ENCODE measurements at places on chromosomes 12 and 14.

GRCh38 chr12:40405419-40405818, 180.6 kb downstream of the LRRK2 start:
- no peak for DNase-seq

DNA sequence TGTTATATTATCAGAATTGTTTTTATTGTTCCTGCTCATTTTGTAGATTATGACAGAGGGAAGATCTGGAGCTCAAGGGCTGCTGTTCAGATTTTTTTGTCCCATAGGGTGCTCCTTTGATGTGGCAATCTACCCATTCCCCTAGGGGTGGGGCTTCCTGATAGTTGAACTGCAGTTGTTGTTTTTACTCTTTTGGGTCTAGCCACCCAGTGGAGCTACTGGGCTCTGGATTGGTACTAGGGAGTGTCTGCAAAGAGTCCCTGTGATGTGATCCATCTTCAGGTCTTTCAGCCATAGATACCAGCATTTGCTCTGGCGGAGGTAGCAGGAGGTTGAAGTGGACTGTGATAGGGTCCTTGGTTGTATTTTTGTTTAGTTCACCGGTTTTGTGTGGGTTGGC, 57.9 kb upstream of the SLCO1B1 start:
- DNase-seq, result no peak

- no peak for DNase-seq
These were observed 184.7 kb downstream of the TSPAN9 start for GRCh38 chr12:3261782-3262359.

DNA sequence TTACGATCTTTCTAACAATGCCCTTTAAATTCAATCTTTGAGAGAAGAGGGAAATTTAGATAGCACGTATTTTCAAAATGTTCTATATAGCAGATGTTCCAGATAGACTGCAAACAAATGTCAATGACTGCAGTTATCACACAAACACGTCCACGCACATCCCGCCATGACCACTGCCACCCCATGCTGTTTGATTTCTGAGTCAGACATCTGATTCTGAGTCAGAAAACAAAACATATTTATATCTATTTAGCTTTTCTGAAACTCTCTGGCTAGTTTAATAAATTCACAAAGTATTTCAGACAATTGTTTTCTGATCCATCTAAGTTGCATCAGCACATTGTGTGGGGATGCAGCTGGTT, 105.9 kb upstream of the BCAT1 start:
- no peak for DNase-seq

GRCh38 chr14:53924753-53925152, 31.9 kb downstream of the BMP4 start:
- no peak for DNase-seq

DNA sequence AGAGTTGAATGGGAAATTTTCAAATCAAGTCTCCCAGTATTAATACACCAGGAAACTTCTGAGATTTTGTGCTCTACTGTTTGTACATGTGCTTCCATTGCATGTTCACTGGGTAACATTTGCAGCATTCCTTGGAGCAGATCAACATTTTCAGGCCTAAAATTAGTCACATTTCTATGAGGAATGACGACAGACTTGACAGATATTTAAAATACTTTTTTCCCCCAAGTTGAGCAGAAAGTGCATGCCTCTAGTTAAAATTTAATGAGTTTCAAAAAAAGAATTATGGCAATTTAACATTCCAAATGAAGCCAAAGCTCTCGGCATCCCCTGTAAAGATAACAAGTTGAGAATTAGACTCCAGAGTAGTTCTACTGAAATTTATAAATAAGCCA, 72.3 kb downstream of the C12orf42 start:
- no peak for DNase-seq

GRCh38 chr12:30296486-30296885, 399.2 kb downstream of the IPO8 start:
- no peak for DNase-seq

DNA sequence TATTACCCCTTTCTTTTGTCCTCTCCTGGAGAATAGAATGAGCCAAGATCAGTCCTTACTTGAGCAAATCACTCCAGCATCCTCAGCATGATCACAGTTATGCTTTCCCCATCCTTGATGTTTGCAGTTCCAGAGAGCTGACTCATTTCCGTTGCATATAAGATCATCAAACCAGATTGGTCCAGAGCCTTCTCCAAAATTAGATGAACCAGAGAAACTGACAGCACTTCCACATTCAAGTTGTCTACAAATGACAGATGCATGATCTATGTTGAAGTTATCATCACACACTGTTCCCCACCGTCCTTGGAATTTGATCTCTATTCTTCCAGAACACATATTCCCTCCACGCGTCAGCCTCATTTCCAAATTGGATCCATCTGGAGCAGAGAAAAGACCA, 4.8 kb downstream of the CD163 start:
- DNase-seq, result no peak

DNA sequence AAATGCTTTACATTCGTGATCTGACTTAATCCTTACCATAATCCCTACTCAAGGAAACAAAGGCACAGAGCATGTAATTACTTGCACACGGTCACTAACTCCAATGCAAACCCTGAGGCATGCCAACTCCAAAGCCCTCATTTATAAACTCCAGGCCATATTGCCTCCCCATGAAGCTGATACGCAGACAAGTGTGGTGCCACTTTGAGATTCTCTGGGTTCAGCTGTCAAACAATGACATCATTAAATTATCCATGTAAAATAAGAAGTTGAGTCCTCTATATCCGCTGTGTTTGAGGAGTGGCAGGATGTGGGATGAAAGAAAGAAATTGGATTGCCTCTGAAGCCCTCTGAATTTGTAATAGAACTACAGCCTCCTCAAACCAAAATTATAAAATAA, 62.8 kb downstream of the ANO4 start:
- no peak for DNase-seq

DNA sequence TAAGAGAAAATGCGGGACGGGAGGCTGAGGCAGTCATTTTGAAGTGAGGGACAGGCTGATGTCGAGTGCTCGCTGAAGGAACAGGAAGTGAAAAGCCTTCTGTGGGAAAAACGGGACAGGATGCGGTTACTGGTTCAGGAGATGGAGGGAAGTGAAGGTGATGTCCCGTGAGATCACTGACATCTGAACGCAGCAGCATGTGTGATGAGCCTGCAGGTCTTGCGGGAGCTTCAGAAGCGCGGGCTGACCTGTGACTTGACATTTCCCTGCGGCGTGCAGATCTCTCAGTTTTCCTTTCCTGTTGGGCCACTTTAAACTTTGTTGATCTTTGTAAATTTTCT, 77.8 kb downstream of the DDX51 start:
- no peak for DNase-seq

GRCh38 chr14:106318700-106319099, 792.3 kb downstream of the TMEM121 start:
- peak; percentile 27 for DNase-seq

DNA sequence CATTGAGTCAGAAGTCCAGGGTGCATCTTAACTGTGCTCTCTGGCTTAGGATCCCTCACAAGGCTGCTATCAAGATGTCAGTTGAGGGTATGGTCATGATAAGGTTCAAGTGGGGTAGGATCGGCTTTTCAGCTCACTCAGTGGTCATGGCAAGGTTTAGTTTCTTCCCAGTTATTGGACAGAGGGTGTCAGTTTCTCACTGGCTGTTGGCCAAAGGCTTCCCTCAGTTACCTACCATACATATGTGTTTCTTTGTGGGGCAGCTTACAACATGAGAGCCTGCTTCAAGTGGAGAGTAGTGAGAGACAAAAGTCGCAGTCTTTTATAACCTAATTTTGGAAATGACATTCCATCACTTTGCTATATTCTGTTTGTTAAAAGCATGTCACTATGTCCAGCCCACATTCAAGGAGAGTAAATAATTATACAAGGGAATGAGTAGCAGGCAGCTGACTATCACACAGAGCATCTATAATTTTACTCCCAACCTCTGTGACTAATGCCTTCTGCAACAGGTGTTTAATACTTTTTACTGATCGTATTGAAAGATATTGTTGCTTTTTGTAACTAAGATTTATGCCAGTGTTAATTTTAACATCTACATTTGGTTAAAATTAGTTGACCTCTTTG, 572.8 kb upstream of the FBXO33 start:
- DNase-seq, result no peak

GRCh38 chr14:74524076-74524811, 30.7 kb downstream of the ISCA2 start:
- DNase-seq, result no peak

Measured in NCI-H146 (cell line).